ENCODE measurements at places on chromosomes 6 and 20.

- DNase-seq = no peak
Observed at GRCh38 chr20:32592022-32592421, 6.9 kb upstream of the NOL4L start.

- DNase-seq = peak; percentile 70
Observed at GRCh38 chr6:45422503-45423110, 44.9 kb upstream of the SUPT3H start.

- no peak for DNase-seq
Observed at GRCh38 chr6:160917572-160917971, 74.0 kb upstream of the MAP3K4 start.

DNA sequence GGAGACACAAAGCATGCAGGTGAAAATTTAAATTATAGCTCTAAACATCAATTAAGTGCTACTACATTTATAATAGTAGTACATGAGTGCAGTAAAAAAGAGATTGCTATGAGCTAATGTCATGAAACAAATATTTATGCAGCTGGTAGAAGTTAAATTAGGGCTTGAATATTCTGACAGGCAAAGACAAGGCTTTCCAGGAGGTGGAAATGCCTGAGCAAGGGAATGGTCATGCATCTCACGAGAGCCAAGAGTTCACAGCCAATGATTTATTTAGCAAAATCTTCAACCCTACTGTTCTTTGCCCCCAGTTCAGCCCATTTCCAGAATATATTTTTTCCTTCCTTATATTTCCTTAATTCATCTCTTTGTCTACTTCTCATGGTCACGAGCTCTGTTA lies 128.9 kb downstream of the HIVEP2 start:
- peak; percentile 67 for DNase-seq

DNA sequence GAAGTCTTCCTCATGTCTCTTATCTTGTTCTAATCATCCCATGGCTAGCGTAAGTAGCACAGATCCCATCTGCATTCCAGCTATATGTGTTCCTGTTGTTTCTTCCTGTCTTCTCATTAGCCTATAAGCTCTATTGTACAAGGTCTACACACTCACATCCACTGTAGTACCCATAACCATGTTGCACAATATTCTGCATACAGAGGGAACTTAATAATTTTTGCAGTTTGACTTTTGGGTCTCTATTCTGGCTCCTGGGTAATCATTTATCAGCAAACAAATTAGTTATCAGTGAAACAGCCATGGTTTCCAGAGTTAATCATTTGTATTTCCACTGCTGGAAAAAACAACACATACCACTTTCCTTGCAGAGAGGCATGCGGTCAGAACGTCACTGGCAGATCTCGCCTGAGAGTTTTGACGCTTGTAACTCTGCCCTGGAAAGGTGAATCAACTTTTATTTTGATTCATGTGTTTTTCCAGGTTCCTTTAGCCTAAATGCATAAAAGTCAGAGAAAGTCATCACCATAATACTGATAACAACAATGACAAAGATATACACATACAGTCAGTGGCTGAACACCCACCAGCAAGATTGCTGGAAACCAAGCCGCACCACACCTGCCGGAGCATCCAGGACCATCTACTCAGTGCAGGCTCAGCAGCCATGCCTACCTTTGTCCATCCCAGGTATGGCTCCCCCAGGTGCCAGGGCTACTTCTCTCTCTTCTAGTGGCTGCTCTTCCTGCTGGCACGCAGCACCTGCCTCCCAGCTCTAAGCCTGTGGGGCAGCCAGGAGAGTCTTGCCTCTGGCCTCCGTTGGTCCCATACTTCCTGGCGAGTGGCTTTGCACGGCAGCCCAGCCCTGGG lies 158.2 kb downstream of the QRSL1 start:
- no peak for DNase-seq

DNA sequence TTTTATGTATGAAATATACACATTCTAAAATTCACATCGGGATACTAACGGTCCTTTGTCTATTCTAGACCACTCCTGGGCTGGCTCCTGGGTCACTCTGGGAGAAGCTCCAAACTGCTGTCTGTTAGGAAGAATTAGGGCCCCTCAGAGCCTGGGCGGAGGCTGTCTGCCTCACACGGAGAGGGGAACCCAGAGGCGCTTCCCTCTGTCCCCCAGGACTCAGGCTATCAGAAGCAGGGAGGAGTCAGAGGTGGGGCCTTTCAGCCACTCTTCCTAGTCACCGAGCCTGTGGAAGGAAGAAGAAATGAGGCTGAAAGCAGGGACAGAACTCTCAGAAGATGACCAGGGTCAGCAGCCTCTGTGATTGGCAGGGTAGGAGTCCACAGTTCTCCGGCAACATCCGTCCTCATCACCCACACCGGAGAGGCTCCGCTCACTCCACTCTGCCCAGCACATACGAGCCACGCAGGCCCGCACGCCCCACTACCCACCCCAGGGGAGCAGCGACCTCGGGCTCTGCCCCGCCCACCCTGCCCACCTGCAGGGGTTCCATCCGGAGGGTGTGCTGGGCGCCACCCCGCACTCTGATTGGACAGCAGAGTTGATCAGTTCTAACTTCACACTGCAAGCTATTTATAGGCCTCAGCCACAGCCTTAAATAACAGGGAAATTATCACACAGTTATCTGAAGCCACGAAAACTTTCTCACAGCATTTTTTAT lies 182.1 kb upstream of the AFDN start:
- no peak for DNase-seq

- no peak for DNase-seq
Observed at GRCh38 chr20:50670126-50670862, 21.0 kb downstream of the RIPOR3 start.

GRCh38 chr20:8215361-8215781 lies 83.3 kb downstream of the PLCB1 start:
- no peak for DNase-seq

- DNase-seq = no peak
Observed at GRCh38 chr20:16395366-16395765, 177.9 kb downstream of the KIF16B start.

DNA sequence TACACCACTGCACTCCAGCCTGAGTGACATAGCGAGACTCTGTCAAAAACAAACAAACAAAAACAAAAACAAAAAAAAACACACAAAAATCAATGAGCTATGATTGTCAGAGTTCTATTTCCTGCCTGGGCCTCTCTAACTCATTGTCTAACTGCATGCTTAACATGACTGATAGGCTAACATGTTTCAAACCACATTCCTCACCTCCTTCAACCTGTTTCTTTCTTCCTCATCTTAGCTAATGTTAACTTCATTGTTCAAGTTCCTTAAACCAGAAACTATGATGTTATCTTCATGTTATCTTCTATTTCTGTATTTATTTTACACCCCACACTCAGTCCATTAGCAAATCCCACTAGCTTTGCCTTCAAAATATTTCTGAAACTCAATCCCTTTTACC lies 41.5 kb downstream of the BEND6 start:
- no peak for DNase-seq

- no peak for DNase-seq
Observed at GRCh38 chr6:135319819-135320218, 138.7 kb downstream of the MYB start.

DNA sequence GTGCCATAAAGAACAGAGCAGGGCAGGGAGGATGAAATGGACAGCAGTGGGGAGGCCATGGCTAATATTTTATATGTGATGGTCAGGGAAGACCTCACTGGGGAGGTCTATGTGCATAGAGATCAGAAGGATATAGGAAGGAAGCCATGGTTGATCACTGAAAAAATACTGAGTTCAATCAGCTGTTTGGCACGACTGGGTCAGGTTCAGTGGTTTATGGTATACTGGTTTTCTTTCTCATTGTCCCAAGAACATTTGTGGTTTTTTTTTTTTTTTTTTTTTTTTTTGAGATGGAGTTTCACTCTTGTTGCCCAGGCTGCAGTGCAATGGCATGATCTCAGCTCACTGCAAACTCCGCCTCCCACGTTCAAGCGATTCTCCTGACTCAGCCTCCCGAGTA lies 78.3 kb upstream of the TIAM2 start:
- DNase-seq = peak; percentile 39

- DNase-seq = no peak
Observed at GRCh38 chr6:144653885-144654505, 368.9 kb downstream of the UTRN start.

- no peak for DNase-seq
Observed at GRCh38 chr6:157944983-157945931, 36.4 kb upstream of the SYNJ2 start.

- DNase-seq = no peak
Observed at GRCh38 chr6:89430201-89430962, 2.6 kb upstream of the ANKRD6 start.

DNA sequence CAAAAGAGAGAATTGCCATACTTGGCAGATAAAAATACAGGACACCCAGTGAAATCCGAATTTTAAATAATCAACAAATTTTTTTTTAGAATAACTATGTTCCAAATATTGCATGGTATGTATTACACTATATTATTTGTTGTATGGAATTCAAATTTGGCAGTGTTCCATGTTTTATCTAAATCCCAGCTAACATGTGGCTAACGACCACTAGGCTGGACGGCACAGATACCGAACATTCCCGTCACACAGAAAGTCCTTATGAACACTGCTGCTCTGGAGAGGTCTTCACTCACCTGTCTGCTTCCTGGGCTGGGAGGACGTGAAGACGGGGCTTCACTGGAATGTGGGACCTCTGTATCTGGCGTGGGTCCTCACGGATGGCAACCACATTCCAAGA lies 32.8 kb downstream of the SNX5 start:
- no peak for DNase-seq

DNA sequence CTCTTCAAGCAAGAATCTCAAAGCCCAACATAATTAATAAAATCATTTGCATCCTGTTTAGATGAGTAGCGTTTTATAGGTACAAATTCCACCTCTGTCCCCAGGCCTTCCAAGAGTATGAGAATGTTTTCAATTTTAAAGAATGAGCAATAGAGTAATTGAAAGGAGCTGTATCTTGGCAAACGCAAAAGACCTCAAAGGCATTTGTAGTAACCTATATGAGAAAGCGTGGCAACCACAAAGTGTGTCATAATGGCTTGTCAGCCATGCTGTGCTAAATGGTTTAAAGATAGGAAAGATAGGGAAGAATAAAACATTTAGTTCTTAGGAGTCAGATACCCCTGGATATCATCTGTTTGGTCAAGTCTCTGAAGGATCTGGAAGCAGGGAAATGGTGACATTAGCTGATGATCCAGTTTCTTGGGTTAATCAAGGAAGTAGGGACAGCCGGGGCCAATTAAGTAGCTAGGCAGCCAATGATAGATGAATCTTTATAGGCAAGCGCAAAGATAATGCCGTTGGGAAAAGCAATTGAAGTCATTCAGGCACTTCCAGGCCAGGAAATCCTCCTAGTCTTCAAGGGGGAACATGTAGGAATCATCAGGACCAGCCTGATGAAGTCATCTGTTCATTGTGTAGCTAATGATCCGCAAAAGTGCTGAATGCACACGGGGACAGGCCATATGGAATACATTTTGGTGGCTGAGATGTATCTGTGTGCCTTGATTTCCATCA lies 71.5 kb upstream of the ISM1 start:
- DNase-seq = no peak

DNA sequence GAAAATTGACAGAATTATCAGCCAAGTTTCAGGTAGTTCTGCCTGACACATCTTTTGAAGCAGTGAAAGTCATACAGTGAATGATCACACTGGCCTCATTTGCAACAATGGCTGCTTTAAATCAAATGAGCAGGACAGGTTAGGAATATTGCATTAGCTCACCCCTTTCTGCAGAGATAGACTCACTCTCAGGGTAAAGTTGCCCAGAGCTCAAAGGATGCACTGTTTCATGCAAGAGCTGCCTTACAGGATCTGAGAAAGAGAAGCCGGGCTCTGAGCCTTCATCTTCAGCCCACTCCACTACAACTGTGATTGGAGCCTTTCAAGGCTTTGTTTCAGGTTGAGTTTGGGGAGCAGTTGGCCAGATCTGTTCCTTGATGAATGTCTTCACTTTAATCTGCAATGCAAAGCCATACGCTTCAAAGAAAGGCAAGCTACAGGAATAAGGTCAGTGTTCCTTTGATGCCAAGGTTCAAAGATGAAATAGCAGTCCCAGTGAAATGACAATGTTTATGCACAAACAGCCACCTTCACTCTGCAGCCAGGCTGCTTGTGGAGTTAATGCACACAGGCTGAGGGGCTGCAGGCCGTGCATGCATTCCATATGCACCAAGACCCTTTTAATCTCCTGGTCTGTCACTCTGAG lies 90.9 kb upstream of the ISM1 start:
- no peak for DNase-seq

DNA sequence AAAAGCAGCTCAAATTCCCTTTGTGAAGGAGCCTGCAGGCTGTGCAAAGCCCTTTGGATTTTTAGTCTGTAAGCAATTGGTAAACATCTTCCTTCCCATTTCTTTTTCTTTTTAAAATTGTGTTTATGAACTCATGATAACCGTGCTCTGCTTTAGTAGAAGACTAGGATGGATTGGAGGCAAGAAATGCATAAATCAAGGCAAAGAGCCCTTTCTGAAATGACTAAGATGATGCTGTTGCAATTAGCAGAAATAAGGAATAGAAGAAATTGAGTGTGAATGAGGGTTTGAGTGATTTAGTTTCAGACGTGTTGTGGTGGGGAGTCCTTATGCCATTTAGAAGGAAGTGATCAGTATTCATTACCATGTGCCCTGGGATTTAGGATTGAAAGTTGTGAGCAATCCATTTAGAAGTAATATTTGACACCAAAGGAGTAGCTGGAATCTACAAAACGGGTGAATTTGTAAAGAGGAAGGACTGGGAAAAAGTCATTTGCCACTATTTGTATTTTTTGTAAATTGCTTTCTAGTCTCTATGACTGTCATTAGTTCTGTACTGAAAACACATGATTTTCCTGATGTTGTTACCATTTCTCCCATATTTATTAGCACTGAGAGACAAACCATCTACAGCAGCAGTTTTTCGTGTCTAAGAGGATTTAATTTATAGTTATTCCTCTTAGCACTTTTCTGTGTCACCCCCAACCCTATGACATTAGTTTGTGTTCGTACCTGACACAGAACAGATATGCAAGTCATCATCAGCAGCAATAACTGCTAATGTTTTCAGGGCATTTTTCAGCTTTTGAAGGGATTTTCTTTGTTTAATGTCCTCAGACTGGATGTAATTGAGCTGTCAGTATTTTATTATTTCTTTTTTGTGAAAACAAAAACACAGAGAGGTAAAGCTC lies 265.0 kb downstream of the UTRN start:
- no peak for DNase-seq

DNA sequence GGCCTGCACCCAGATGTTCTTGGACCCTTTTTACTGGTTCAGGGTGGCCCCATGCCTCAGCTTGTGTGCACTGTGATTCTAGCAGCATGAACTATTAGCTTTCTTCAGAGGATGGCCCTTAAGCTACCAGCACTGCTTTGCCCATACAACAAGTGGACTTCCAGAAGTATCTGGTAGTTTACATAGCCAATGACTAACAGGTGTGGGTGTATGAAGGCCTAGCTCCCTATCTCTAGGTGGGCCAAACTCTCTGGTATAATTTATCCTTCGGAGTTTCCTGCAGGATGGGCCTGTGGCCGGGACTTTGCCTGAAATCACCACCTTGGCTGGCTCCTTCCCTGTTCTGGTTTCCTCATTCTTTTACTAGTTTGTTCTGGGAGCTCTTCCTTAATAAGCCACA lies 26.1 kb upstream of the JAG1 start:
- no peak for DNase-seq

- DNase-seq = no peak
Observed at GRCh38 chr6:23350752-23351453, 775.1 kb upstream of the NRSN1 start.

All from LHCN-M2 (cell line).